ENCODE measurements at places on chromosomes 13 and 19.

DNA sequence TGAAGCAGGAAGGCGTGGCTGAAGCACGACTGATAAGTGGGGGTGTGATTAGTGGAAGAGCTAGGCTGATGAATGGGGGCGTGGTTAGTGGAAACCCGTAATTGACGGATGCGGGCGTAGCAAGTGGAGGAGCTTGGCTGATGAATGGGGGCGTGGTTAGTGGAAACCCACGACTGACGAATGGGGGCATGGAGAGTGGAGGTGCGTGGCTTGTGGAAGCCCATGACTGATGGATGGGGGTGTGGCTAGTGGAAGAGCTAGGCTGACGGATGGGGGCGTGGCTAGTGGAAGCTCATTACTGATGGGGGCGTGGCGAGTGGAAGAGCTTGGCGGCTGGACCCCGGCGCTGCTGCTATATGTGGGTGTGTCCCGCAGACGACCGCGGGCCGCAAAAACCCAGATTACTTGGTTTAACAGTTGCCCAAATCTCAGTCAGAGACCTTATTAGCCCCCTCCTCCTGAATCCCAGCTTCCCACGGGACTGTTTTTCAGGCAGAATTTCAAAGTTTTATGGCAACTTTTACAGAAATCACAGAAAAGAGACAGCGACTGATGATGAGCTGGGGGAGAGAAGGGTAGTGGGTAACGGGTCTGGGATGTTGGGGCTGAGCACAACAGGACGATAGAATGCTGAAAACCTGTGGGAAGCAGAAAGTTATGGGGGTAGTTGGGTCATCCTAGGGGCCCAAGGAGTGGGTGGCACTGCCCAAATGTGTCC, 9.0 kb upstream of the MEIS3 start:
- DNase-seq, result peak; percentile 92

GRCh38 chr19:3785938-3786824, at the start of gene MATK:
MATK (minus strand) TSS chr19:3786381; CDS start chr19:3785135, 1,246 bp downstream.
- DNase-seq, result peak; percentile 26

- no peak for DNase-seq
Measured at GRCh38 chr13:51035978-51036377, 75.1 kb downstream of the C13orf42 start.

DNA sequence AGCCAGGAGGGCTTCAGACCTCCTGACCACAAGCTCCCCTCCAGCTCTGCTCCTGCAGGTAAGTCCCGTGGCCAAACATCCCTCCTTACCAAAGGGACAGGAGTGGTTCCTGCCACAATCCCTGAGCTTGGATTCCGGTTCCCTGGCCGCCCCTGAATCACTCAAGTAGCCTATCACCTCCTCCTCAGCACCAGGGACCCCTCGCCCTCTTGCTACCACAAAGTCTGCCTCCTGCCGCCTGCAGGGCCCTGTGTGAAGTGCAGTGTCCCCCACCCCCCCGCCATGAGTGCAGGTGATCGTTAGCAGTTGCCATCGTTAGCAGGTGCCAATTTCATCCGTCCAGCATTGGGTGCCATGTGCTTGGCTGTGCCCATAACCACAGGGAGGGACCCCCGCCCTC, 40.8 kb upstream of the RANBP3 start:
- DNase-seq, result no peak

GRCh38 chr13:80012251-80012650, 328.7 kb downstream of the SPRY2 start:
- DNase-seq, result no peak

GRCh38 chr19:39983695-39984300, 12.8 kb downstream of the PSMC4 start:
- DNase-seq, result no peak

- peak; percentile 31 for DNase-seq
Measured at GRCh38 chr19:16628984-16629691, 1.1 kb upstream of the MED26 start.

DNA sequence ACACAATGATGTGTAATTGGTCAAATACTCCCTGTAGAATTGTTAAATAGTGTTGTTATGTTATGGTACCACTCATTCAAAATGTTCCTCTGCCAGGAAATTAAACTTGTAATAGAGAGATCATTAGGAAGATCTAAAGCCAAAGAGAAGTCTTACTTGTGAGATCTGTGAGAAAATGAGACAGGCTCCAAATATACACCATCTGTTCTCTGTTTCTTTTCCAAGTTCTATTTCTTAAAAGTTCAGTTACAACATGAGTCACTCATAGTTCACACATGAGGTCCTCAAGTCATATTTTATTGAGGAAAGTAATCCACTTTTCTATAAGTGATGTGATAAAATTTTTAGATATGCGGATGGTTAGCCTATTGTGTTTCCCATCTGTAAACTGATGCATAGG, 1038.1 kb upstream of the PRR20A start:
- no peak for DNase-seq

GRCh38 chr19:48635263-48635965, 1.8 kb downstream of the DBP start:
- DNase-seq, result peak; percentile 82

DNA sequence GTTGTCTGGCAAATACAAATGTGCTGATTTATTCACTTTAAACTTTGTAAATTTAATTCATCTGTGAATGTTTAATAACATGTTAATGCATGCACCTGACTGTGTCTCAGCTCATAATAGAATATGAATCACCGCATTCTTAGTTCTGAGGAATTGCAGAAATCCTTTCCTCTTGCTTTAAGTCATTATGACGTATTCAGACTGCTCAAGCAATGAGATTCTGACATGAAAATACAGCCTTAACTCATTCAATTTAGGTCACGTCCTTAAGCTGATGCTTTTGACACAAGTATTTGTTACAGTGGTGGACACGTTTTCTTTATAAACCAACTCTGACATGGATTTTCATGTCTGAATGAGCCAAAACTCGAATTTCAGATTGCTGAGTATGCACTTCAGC, 541.0 kb upstream of the KLF12 start:
- DNase-seq, result no peak

DNA sequence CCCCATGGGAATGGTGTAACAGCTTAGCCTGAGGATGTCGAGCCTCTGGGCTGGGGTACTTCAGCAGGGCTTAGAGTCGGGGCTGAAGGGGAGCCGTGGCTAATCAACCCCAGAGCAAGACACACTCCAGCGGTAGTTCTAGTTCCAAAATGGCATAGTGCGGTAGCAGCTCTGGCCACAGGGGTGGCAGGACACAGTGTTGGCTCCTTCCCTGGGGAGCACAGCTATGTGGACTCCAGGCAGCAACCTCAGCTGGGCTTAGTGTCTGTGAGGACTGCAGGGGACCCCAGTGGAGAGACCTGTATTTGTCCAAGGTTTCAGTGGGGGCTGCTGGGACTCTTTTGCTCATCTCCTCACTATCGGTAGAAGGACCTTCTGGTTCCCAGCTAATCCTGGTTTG, 70.8 kb upstream of the PCDH20 start:
- DNase-seq, result no peak

- no peak for DNase-seq
Measured at GRCh38 chr13:111909971-111910671, 156.8 kb upstream of the SOX1 start.

DNA sequence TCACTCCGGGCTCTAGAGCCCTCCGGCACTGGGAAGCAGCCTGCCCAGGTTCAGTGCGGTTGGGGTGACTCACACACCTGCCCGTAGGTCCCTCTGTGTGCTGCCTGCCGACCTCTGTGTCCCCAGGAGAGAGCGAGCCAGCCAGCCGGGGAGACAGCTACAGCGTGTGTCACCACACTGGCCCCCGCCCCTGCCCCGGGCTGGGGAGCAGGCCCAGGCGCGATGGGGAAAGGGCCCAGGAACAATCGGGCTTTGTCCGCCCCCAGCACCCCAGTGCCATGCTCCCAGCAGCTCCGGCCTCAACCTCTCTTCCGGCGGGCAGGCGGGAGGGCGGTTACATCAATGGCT, at the start of gene KLK6:
KLK6 (minus strand) TSS at position 179 of the 348 bp plus-strand sequence. CDS start 1,487 bp downstream, outside the sequence.
- DNase-seq, result no peak

- no peak for DNase-seq
Measured at GRCh38 chr13:108322206-108322824, 52.8 kb downstream of the TNFSF13B start.

GRCh38 chr13:79988573-79988972, 352.4 kb downstream of the SPRY2 start:
- DNase-seq, result no peak

DNA sequence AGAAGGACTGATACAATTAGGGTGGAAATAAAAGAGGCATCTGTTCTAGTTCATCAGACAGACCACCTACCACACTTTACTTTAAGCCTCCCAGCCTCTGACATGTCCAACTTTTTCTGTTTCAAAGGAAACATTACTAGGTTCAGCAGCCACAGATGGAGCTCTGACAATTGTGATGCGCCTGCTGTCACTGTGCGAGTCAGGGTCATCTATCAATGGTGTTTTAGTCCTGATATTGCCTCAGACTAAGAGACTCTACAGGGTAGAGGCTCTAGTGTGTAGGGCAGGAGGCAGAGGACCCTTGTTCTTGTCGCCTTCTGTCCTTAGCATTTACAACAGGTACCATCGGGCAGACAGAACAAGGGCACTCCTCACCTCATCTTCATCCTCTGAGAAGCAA, 685.0 kb upstream of the SGCG start:
- DNase-seq, result no peak

DNA sequence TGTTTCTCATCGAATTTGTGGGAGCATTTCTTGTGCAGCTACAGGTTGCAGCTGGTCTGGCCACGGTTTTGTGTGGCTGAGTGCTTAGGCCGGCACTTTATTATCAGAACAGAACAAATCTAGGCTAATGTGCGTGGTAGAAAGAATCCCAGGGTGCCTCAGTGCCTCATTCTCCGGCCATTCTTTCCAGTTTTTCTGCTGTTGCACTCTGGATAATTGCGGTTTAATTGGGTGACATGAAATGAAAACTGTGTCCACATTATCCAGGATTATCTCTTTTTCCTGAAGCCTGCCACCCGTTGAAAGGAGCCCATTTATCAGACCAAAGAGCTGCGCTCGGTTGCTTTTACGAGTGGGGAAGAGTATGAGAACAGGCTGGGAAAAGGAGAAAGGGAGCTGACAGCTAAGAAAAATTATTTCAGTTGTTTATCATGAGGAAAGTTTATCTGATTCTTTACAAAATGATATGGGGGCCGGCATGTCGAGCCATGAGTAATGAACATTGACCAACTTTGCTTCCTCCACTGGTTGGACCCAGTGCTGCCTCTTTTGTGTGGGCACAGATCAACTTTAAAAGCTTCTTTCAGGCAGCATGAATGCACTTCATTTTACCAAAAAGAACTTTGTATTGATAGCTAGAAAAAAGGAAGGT, 117.0 kb upstream of the SOX21 start:
- DNase-seq, result no peak

Measured in activated CD4-positive, alpha-beta memory T cell treated with anti-CD3 and anti-CD28 coated beads for 36 hours (primary cell).